Stimulated activated CD4-positive, alpha-beta T cell treated with anti-CD3 and anti-CD28 coated beads, Interleukin-4, amount 100 ng/mL, for 24 hours (primary cell): ENCODE measurements at places on chromosomes 2 and 18.

GRCh38 chr2:108414256-108414876, 34.6 kb upstream of the GCC2 start:
- DNase-seq, result no peak

DNA sequence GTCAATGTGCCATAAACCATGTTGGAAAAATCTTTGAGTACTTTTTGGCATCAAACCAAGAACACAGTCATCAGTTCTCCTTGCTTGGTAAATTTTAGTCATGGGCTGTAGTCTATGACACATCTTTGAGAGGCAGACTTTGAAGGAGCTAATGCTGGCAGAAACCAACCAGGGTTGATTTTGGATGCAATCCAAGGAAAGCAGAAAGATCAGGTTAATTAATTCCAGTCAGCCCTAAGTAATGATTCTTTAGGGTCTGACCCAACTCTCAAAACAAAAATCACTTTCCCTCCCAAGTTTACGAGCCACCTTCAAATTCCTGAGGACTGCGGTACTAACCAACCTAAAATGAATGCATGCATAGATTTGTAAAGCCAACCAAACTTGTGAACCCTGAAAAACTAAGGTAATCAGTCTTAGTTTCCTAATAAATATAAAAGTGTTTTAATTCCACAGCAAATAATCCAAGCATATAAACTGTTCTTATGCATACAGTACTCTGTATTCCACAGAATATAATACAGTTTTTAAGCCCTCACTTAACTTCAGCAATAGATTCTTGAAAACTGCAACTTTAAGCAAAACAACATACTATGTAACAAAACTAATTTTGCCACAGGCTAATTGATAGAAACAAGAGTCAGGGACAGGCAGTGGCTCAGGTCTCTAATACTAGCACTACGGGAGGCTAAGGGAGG, 22.0 kb downstream of the AP1S3 start:
- DNase-seq, result no peak

GRCh38 chr2:230053753-230054478, 14.8 kb downstream of the SLC16A14 start:
- no peak for DNase-seq

DNA sequence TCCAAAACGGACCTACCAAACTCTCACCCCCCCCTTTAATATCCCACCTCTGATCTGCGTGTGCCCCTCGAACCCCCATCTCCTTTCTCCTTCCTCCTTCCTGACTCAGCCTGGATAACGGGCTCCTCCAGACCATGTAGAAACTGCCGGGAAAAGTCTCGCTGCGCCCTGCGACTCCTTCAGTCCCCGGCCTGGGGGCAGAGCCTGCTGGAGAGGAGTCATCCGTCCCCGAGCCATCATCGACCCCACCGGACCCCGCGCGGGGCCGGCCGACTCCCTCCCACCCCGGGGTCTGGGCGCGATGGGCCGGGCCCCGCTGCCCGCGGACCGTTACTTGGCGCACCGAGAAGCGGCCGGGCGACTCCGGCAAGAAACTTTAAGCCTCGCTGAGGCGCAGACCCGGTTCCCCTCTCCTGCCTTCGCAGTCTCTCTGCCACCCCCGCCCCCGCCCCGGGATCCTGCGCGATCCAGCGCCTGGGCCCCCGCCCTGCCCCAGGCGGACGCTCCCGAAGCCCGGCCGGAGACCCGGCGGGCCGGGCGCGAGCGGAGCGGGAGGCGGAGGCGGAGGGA, 3.4 kb downstream of the ZEB2 start:
- no peak for DNase-seq

GRCh38 chr18:77203071-77203470, 46.6 kb upstream of the GALR1 start:
- DNase-seq, result no peak

GRCh38 chr2:99469394-99469793, 20.4 kb downstream of the REV1 start:
- DNase-seq, result no peak

DNA sequence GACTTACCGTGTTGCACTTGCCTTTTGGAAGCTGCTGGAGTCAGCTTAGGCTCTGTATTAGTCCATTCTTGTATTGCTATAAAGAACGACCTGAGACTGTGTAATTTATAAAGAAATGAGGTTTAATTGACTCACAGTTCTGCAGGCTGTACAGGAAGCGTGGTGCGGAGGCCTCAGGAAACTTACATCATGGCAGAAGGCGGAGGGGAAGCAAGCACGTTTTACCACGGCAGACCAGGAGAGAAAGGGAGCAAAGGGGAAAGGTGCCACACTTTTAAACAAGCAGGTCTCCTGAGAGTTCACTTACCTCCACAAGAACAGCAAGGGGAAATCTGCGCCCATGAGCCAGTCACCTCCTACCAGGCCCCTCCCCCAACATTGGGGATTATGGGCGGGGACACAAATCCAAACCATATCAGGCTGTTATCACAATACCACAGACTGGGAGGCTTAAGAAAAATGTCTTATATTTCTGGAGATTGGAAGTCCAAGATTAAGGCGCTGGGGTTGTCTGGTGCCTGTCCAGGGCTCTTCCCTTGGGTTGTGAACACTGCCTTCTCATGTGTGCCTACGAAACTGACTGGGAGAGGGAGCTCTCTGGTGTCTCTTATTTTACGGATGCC, 3.6 kb upstream of the D2HGDH start:
- no peak for DNase-seq

DNA sequence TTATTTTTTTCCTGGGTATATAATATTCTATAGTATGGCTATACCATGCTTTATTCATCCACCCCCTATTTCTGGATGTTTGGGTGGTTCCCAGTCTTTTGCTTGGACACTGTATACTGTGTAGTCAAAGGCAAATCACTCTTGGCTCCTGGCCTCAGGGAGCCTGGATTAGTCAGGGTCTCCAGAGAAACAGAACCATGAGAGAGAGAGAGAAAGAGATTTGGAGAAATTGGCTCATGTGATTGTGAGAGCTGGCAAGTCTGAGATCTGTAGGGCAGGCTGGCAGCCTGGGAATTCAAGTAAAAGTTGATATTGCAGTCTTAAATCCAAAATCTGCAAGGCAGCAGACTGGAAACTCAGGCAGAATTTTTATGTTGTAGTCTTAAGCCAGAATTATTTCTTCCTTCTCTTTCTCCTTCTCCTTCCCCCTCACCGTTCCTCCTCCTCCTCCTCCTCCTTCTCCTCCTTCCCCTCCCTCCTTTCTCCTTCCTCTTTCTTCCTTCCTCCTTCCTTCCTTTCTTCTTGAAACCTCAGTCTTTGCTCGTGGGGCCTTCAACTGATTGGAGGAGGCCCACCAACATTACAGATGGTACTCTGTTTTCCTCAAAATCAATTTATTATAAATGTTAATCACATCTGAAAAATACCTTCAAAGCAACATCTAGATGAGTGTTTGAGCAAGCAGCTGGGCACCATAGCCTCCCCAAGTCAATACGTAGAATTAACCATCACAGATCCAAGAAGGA, 33.0 kb downstream of the CTIF start:
- DNase-seq, result no peak

GRCh38 chr2:136146564-136146963, 28.6 kb upstream of the CXCR4 start:
- DNase-seq, result no peak
